Skeletal muscle tissue (tissue), 5 donors: ENCODE measurements at places on chromosomes 1 and 21. TPM values are rescaled to one million over a fixed set of nuclear protein-coding genes. Genes with fewer than 3 reads are reported as not detected.

The GRIK1 gene
- total RNA-seq, result 1.0 TPM

The CCDC181 gene
- total RNA-seq, result 0.52 TPM

The CCDC27 gene
- not detected for total RNA-seq

The WNT3A gene
- total RNA-seq, result not detected

The SPATA45 gene
- 1.6 TPM for total RNA-seq

The IPP gene
- 15.1 TPM for total RNA-seq

The FYB2 gene
- total RNA-seq, result not detected

The PROK1 gene
- total RNA-seq, result not detected

The CELA2B gene
- 1.6 TPM for total RNA-seq

The NOTCH2 gene
- total RNA-seq, result 101 TPM
